ENCODE measurements at places on chromosomes 2 and 18. TPM values are rescaled to one million over a fixed set of nuclear protein-coding genes. Genes with fewer than 3 reads are reported as not detected.

GDF7 gene
- total RNA-seq, result under 0.01 TPM

TCF7L1 gene
- total RNA-seq, result 0.72 TPM

FOXI3 gene
- total RNA-seq, result not detected

TUBA3E gene
- total RNA-seq, result not detected

TSPYL6 gene
- total RNA-seq, result not detected

Measured in IMR-90 (cell line).